ENCODE measurements at places on chromosomes 16 and 17.

- no peak for DNase-seq
Measured at GRCh38 chr17:34665150-34665806, 85.9 kb downstream of the TMEM132E start.

- DNase-seq, result no peak
Measured at GRCh38 chr17:1136748-1137147, 43.0 kb downstream of the ABR start.

- no peak for DNase-seq
Measured at GRCh38 chr17:74012465-74012864, 191.0 kb upstream of the RPL38 start.

GRCh38 chr16:2486645-2487516 is 12.0 kb downstream of the TBC1D24 start:
- peak; percentile 66 for DNase-seq

DNA sequence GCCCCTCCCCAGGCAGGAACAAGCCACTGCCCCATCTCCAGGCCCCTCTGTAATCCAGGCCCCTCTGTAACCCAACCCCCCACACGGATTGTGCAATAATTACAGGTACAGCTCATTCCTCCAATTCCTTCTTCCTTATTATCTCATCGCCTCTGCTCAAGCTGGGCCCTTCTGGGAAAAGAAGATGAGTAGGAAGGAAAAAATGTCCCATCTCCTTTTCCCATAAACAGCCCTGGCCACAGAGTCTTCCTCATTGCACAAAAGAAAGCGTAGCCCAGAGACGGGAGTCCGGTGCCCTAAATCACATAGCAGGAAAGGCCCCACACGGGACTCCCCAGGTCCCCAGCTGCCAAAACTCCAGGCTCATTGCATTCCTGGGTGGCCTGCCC is 3.6 kb upstream of the LITAFD start:
- no peak for DNase-seq

DNA sequence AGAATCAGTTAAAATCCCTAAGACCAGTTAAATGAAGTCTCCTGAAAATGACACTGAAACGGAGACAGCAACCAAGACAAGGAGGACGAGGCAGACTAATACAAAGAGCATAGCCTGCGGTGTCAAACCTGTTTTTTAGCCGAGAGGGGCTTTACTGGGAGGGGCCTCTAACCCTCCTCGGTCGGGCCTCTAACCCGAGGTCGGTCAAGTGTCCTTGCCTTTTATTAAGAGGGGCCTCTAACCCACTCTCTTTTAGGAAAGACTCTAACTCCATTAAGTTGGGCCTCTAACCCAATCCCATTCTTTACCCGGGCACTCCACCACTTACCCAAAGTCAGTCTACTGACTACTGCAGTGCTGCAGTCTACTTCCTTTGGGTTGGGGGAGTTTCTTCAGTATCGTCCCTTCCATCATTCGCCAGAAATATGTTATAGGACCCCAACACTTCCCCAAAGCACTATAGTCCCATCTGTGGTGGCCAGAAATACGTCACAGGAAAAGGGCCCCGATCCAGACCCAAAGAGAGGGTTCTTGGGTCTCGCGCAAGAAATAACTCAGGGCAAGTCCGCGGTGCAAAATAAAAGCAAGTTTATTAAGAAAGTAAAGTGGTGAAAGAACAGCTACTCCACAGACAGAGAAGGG is 39.2 kb upstream of the ARL4D start:
- no peak for DNase-seq

GRCh38 chr16:80058214-80058613 is 457.7 kb upstream of the MAF start:
- no peak for DNase-seq

DNA sequence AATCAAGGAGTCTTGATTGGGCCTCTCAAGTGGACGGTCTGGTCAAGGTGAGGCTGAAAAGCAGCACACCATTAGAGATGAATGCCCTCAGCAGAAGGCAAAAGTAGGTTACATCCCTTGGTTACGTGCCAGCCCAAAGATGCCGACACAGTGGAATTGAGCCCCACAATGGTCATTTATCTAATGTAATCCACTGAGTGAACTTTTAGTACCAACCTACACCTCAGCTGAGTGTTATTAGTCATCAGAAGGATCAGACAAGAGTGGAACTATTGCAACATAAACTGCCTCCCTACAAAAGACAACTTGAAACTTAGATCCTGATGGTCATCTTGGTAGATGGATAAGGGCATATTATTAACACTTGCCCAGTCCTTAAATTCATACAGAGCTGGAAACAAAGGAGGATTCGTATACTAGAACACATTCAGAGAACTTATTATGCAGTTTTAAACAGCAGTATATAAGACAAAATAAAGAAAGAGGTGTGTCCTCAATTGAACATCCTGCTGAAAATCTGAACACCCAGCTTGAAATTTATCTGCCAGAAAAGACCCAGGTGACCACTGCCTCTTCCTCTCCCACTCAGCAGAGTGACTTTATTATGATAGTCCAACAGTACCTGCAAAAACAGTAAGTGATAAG is 2.8 kb downstream of the DCUN1D3 start:
- no peak for DNase-seq

- no peak for DNase-seq
Measured at GRCh38 chr17:38749223-38750043, 1.3 kb upstream of the PCGF2 start.

GRCh38 chr17:77749989-77750388 is 208.5 kb upstream of the TNRC6C start:
- DNase-seq, result no peak

DNA sequence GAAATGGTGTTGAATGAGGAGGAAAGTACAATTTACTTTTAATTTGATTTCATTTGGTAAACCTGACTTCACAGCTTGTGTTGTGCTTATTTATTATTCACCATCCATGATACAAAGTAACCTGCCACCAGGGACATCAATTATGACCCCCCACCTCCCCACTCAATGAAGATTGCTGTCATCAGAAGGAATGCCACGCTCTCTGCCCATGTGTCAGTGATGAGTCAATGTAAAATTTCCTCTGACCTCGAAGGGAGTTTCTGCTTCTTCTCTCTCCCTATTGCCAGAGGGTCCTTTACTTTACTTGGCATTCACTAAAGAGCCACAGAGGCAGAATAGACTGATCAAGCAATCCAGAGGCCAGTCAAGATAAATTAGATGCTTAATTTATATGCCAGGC is 759.7 kb downstream of the CDH11 start:
- no peak for DNase-seq

GRCh38 chr17:7932483-7932891 is 481 bp downstream of the CNTROB start:
- no peak for DNase-seq

GRCh38 chr16:67474551-67475455 is 6.2 kb downstream of the ATP6V0D1 start:
- no peak for DNase-seq

DNA sequence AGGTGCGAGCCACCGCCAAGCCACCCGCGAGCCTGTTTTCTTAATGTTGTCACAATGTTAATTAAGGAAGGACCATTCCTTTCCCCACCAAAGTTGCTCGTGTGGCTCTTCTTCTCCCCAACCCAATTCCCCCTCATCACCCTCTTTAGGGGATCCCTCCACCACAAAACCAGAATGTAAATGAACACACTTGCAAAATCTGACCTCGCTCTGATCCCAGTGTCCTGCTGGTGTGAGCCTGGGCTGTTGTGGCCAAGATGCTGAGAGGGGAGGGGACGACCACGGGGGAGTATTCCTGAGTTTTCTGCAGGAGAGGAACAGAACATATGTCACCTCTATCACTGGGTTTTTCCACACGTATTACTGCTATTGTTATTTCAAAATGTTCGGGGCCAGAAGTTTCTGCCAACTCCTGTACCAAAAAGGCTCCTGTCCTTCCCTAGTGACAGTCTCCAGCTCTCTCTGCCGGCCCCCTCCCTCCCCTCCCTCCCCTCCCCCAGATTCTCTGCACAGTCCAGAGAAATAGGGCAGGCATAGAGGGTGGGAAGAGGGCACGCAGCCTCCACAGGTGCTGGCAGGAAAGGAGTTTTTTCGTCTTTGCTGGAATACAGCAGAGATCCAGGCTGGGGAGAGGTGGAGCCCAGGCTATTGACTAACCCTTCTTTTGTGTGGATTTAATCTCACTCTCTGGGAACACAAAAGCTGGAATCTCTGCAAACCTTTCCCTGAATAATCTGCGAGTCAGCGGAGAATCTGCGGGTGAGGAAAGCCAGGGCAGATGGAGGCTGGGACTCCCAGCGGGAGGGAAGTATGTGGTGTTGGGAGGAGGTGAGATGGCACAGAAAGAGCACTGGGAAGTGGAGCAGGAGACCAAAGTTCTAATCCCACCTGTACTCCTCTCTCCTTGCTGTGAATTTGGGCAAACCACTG is 4.5 kb upstream of the CA4 start:
- no peak for DNase-seq

DNA sequence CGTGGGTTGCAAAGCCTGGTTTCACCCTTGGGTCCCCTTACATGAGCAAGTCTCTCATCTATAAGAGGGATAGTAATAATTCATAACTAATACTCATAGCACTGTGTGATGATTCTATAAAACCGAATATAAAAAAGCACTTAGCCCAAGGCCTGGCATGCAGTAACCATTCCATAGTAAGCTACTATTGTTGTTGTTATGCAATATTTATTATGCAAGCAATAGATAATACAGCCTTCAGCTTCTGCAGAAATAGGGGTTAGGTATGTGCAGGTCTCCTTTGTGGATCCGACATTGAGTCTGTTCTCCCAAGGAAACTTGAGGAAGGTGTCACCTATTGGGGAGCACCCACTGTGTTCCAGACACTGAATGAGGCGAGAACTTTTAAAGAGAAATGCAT is 401.1 kb downstream of the UTP18 start:
- no peak for DNase-seq

DNA sequence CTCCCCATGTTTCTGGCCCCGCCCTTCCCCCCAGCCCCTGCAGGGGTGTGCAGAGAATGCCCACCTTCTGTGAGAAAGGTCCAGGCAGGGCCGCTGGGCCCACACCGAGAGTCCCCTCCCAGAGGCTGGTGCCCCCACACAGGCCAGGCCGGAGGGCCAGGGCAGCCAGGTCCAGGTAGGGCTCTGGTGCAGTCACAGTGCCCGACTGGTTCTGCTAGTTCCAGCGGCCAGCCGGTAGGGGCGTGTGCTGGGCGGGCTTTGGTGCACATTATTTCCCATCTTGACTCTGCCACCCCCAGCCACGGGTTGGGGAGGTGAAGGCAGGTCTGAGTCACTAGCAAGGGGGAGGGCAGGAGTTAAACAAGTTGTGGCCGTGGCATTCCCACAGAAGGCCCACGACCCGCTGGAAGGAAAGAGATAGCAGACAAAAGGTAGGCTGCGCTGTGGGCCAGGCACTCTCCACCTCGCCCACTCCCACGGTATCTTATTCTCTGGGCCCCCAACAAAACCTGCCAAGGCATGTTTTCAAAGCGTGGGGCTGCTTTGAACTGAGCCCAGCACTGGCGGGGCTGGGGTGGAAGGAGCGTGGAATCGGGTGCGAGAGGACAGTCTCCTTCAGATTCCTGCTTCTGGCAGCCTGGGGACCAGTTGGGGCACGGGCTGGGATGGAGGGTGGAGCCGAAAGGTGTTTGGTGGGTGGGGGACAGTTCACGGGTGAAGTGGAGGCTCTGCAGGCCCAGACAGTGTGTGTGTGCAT is 1.9 kb downstream of the EPN3 start:
- DNase-seq, result no peak
